ENCODE measurements at places on chromosomes 5 and 9. TPM values are rescaled to one million over a fixed set of nuclear protein-coding genes. Genes with fewer than 3 reads are reported as not detected.

DNA sequence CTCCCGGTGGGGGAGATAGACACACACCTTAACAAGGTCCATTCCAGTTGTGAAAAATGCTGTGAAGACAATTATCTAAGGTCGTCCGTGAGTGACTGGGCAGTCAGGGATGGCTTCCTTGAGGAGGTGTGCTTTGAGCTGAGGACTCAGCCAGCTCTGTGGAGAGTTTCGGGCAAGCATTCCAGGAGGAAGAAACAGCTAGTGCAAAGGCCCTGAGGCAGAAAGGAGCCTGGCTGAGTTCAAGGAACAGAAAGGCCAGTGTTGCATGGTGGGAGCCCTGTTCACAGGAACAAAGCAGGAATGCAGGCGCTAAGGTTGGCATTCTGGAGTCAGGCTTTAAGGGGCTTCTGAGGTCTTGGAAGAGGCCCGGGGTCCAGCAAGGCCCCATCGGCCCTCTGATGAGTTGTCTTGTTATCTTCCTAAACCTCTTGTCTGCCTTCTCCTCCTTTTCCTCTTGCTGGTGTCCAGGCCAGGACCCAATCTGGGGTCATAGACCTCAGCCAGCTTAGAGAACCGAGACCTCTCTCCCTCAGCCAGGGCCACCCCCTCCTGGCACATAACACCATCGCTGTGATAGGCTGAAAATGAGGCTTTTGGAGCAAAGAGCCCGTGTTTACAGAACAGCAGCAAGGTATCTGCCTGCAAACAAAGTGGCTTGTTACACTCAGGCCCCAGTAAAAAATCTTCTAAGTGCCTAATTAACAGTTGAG is 270.2 kb upstream of the MVB12B start:
- no peaks in the 10 kb centered on the region for H3K4me1 ChIP-seq
- H3K36me3 ChIP-seq: no peaks in the 10 kb centered on the region
- no peak overlapping the region for H3K4me3 ChIP-seq
- peak; percentile 31 for DNase-seq
- no peak overlapping the region for H3K27ac ChIP-seq
- no peaks in the 10 kb centered on the region for H3K27me3 ChIP-seq

DNA sequence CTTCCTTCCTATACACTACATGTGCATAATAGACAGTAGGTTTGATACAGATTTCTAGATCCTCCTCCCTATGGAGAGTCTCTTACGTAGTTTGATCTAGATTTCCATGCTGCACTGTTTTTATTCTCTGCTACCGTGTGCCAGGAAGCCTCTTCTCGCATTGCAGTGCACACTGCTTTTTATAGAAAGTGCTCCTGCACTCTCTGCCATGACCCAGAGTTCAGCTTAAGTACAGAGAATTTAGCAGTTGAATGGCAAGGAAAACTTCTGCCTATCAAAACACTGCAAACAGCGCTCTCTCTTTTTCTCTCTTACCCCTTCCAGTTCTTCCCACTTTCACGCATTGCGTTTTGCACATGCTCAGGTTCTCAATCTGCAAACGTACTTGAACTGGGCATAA is 187.4 kb downstream of the ARHGAP26 start:
- no peaks in the 10 kb centered on the region for H3K4me1 ChIP-seq
- no peak overlapping the region for H3K27ac ChIP-seq
- no peak for DNase-seq
- no peak overlapping the region for H3K4me3 ChIP-seq

DNA sequence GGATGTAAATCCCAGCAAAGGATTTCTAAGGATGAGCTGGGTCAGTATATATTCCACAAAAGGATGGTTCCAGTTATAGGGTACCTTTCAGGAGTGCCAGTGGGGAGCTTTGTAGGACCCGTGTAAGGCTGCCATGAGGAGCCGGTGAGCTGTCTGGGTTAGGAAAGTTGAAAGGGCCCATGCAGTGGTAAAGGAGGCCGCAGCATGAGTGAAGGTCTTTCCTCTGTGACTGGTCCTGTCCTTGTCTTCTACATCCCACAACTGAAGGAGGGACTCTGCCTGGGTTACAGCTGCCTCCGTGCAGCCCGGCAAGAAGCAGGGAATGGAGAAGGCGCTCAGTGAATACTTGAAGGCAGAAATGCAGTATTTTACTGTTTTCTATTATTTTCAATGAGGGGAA is 58.9 kb downstream of the HSPA4 start:
- no peak overlapping the region for H3K4me3 ChIP-seq
- H3K4me1 ChIP-seq: no peaks in the 10 kb centered on the region
- H3K27ac ChIP-seq: peak overlapping the region; percentile 21
- no peaks in the 10 kb centered on the region for H3K36me3 ChIP-seq
- DNase-seq: no peak
- no peaks in the 10 kb centered on the region for H3K27me3 ChIP-seq

DNA sequence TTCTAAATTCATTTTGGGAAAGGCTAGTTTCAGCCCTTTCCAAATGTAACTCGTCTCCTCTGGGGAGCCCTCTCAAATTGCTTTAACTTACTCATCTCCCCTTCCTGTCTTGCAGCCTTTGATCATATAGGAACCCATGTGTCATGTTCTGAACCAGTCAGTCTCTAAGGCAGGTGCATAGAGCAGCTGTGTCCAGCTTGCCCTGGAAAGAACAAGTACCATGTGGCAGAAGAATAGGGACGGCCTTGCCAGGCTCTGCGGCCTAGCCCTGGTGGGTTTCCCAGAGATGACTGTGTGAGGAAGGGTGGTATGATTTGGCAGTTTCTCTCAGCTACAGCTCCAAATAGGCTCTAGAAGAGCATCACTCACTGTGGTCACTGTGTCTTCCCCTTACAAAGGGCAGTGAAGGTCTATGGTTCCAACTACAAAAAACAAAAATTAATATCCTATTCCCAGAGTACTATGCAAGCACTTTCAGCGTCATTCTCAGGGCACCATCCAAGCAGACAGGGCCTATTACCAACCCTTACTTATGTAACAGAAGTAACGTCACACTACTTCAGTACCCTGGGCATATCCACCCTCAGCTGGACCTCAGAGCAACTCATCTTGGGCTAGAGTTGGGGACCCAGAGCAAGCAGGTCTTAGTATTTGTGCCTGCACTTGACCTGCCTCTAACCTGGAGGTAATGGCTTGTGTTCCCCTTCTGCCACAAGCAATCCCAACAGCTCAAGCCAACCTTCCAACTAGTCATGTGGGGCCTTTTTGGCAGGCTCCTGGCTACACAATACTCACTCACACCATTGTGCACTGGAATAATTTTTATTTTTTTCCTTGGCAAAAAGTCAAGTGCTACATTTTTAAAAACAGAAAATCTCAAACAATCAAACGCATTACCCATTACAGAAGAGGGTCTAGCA is 37.2 kb upstream of the UBAP2 start:
- peaks cover 8% of the 10 kb centered on the region for H3K4me1 ChIP-seq
- H3K36me3 ChIP-seq: peaks cover 8% of the 10 kb centered on the region
- no peaks in the 10 kb centered on the region for H3K27me3 ChIP-seq
- no peak overlapping the region for H3K4me3 ChIP-seq
- peak overlapping the region; percentile 99 for H3K27ac ChIP-seq
- DNase-seq: no peak

DNA sequence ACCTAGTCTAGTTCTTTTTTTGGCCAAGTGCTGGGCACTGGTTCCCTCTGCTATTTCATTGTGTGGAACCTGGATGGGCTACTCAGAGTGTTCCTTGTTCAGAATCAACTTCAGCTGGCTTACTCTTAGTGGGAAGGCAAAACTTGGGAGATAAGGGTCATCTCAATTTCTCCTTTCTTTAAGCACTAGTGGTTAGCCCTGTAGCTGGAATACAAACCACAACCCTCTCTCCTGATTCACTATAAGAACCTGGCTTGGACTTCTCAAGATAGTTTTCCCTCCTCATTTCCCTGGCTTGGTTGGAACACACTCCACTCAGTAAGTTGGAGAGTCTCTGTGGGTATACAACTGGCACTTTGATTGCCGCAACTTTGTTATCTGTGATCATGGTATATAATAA is 35.1 kb downstream of the GRIA1 start:
- H3K4me3 ChIP-seq: no peak overlapping the region
- no peaks in the 10 kb centered on the region for H3K27me3 ChIP-seq
- peaks cover 9% of the 10 kb centered on the region for H3K4me1 ChIP-seq
- no peak for DNase-seq
- no peaks in the 10 kb centered on the region for H3K36me3 ChIP-seq

DNA sequence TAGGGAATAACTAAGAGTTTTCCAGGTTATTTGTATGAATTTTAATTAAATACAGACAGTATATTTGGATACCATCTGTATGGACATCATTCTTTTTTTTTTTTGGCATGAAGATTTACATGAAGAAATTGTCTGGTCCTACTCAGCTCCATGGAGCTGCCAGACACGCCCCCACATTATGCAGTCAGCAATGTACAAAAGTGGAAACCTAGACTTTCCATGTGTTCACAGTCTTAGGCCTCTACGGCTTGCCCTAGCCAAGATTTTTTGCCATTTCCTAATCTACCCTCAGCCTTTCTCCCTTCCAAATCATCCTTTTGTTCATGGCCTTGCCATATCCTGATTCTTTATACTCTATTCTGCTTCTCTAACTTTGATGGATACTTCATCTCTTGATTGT is 207.1 kb downstream of the SGCD start:
- H3K4me3 ChIP-seq: no peak overlapping the region
- H3K27me3 ChIP-seq: no peaks in the 10 kb centered on the region
- no peak for DNase-seq
- H3K4me1 ChIP-seq: no peaks in the 10 kb centered on the region

- no peak for DNase-seq
- no peak overlapping the region for H3K27ac ChIP-seq
- H3K4me1 ChIP-seq: no peaks in the 10 kb centered on the region
- H3K4me3 ChIP-seq: no peak overlapping the region
Observed at GRCh38 chr9:110575945-110576344, 3.6 kb downstream of the SVEP1 start.

DNA sequence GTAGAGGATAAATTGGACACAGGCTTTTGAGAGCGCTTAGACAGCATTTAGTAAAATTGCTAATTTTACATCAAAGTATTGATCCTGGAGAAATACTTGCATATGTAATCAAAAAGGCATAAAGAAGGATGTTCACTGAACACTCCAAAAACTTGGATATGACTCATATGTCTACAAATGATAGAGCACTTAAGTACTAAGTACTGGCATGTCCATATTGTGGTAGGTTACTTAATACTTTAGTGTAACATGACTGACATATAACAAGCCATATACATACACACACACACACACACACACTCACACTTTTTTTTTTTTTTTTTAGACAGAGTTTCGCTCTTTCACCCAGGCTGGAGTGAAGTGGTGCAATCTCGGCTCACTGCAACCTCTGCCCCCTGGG is 361.9 kb downstream of the ARHGEF28 start:
- no peak overlapping the region for H3K4me3 ChIP-seq
- H3K36me3 ChIP-seq: no peaks in the 10 kb centered on the region
- no peak overlapping the region for H3K27ac ChIP-seq
- no peak for DNase-seq

DNA sequence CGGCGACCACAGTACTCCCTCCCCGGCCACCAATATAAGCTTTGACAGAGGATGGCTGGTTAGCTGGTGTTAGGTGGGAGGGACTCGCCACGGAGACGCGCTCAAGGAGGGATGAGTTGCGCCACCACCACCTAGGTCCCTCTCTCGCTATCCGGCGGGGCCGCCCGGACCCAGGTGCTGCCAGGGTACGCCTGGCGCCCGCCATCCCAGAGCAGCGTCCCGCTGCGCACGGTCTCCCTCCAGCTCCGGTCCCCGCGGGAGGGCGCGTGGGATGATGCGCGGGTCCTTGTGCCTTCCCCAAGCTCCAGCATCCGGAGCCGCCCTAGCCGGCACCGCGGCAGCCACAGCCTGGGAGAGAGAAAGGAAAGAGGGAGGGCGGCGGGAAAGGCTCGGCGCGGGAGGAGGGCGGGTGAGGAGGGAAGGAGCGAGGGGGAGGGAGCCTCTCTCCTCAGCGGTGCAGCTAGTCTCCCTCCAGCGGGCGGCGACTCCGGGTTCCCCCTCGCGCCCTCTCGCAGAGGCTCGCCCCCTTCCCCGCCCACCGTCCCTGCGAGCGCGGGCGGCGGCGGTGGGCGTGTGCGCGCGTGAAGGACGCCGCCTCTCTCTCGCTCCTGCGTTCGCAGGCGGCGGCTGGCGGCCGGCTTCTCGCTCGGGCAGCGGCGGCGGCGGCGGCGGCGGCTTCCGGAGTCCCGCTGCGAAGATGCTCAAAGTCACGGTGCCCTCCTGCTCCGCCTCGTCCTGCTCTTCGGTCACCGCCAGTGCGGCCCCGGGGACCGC is at the start of gene CAMK4:
Gene CAMK4, plus strand, starts transcription at position 598 of the 774 bp plus-strand sequence. Its CDS starts 100 bp downstream, at position 698.
- no peak within 1 kb of the TSS for H3K27ac ChIP-seq
- DNase-seq: peak; percentile 87
- peak within 1 kb of the TSS; percentile 58 for H3K4me3 ChIP-seq
- no peaks in the 10 kb centered on the region for H3K36me3 ChIP-seq

DNA sequence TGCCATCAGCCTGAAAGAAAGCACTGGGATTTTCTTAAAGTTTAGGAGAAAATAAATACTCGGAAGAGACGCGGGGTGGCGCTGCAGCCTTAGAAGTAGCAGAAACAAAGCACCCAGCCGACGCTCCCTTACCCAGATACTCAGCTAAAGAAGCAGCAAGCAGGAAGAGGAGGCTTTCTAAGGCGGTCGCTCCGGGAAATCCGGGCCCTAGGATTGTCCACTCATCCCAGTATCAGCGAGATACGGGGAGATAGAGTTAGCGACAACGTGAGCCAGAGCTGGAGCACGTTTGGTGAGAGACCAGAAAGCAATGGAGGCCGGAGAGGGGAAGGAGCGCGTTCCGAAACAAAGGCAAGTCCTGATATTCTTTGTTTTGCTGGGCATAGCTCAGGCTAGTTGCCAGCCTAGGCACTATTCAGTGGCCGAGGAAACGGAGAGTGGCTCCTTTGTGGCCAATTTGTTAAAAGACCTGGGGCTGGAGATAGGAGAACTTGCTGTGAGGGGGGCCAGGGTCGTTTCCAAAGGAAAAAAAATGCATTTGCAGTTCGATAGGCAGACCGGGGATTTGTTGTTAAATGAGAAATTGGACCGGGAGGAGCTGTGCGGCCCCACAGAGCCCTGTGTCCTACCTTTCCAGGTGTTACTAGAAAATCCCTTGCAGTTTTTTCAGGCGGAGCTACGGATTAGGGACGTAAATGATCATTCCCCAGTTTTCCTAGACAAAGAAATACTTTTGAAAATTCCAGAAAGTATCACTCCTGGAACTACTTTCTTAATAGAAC is at the start of gene PCDHB2:
Gene PCDHB2, plus strand, starts transcription at position 135 of the 782 bp plus-strand sequence. Its CDS starts 176 bp downstream, at position 311.
- no peaks in the 10 kb centered on the region for H3K4me1 ChIP-seq
- no peaks in the 10 kb centered on the region for H3K27me3 ChIP-seq
- H3K36me3 ChIP-seq: no peaks in the 10 kb centered on the region
- no peak within 1 kb of the TSS for H3K27ac ChIP-seq
- no peak for DNase-seq

GRCh38 chr9:79129865-79130480 is 441.8 kb upstream of the TLE4 start:
- no peaks in the 10 kb centered on the region for H3K36me3 ChIP-seq
- H3K4me1 ChIP-seq: no peaks in the 10 kb centered on the region
- no peak overlapping the region for H3K4me3 ChIP-seq
- peak; percentile 64 for DNase-seq

The SLC25A2 gene
- total RNA-seq: 0.69 TPM

The SLC34A3 gene
- total RNA-seq: not detected

The PCDHB15 gene
- total RNA-seq: 10.9 TPM

The CDKN2B gene
- total RNA-seq: 4.5 TPM

The DUSP1 gene
- 1,994 TPM for total RNA-seq

The GRXCR2 gene
- not detected for total RNA-seq

The ZNF879 gene
- total RNA-seq: 6.1 TPM

The RASGRF2 gene
- 17.4 TPM for total RNA-seq

The PLCXD3 gene
- 13.9 TPM for total RNA-seq

Data from aorta (tissue), 5 donors.